ENCODE measurements at places on chromosomes 5 and 9.

GRCh38 chr5:164235300-164235891 is 730.0 kb downstream of the MAT2B start:
- no peak for DNase-seq

DNA sequence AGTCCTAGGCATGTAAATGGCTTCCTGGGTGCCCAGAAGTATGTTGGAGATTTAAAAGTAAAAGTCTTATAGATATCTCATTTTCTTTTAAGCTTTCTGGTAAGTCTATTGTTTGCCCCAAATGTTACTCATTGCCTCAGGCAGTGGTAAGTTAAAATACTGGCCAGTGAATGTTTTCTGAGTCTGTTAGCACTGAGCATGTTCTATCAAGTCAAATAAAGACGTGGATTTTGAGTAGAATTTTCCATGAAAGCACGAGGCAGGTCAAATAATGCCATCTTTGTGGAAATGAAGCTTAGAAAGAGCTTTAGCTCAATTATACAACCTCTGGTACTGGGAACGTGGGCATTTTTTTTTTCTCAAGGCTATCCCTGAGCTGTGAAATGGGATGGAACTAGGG is 651.3 kb upstream of the ACO1 start:
- DNase-seq, result no peak

GRCh38 chr9:76887003-76887821 is 18.7 kb downstream of the PRUNE2 start:
- DNase-seq, result no peak

DNA sequence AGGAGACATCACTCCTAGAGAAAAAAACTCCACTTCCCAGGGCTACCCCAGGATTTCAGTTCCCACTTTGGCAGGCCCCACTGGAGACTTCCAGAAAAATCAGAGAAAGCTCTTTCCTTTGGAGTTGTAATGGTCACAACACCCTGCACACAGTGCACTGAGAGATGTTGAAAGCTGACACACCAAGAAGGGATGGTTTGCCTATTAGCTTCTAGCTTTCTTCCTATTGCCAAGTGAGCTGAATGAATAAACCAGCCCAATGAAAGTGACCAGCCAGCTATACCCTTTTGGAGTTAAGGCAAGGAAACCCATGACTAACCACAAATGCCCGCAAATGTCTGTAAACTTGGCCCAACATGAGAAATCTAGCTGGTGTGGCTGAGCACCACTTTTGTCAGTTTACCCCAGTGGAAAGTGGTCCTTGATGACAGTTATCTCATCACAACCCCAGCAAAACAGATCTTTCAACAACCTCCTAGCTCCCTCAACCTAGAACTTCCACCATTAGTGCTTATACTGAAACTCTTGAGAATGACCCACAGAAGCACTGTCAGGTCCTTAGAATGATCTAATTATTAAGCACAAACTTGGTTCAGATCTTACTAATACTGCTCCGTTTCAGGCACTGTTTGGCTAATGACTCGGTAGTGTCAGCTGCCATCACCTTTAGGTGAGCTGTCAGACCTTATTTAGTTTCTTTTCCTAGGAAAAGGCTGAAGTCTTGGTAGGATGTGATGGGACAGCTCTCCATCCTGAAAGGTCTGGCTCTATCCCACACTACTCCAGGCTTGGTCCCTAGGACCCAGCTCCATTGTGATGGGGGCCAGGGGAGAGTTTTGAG is 11.2 kb downstream of the IRF1 start:
- no peak for DNase-seq

DNA sequence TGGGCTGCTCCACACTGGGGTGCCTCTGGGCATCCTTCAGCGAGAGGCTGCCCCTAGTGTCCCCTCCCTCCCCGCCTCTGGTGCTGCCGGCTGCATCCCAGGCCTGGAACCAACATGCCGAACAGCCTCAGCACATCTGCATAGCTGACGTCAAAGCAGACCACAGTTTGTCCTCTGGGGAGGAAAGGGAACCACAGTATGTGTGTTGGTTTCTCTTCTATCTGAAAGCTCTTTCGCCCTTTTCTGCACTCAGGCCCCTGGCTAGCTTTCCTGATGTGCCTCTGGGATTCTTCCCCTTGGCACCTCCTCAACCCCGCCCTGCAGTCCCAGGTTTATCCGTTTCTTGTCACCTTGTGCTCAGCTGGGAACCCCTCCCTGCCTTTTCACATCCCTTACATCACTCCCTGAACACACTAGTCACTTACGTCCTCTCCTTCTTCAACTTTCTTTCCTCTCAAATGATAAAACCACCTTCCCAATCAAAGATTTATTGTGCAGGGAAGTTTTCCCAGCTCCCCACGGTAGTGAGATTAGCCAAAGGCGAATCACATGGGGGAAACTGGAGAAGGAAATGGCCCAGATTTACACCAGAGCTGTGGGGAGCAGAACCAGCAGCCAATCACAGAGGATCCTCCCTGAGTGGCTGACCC is 35.5 kb upstream of the B4GALT1 start:
- DNase-seq, result no peak
